ENCODE measurements at places on chromosomes 6 and 20. TPM values are rescaled to one million over a fixed set of nuclear protein-coding genes. Genes with fewer than 3 reads are reported as not detected.
A peak's percentile ranks its signal among the peaks of the same experiment; 100 is the strongest.

- DNase-seq: peak; percentile 29
Observed at GRCh38 chr6:56691814-56692213, 49.1 kb upstream of the DST start.

DNA sequence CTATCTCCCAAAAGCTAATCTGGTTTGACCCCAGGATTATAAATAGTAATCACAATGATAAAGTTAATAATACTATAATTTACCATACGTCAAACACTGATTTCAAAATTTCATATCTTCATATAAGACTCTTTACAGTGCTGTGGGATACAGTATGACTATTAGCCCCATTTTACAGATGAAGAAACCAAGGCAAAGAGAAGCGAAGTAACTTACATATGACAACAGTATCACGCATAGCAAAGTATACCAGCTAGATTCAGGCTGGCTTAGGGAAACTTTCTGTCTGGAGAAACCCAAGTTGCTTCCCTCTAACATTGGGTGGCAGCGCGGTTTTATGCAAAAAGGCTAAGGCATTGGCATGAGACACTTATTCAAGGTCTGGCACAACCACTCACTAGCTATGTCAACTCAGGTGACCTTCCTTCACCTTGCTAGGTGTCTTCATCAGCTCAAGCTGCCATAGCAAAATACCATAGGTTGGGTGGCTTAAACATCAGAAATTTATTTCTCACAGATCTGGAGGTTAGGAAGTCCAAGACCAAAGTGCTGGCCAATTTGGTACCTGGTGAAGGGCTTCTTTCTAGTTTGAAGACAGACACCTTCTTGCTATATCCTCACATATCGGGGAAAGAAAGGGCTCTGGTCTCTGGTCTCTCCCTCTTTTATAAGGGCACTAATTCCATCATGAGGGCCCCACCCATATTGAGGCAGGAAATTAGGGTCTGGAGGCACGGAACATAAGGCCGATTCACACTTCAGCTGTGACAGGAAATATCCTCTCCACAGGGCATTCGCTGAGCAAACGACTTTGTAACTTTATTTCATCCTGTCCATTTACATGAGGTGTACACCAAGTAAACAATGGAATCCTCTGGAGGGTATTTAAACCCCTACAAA lies 22.4 kb upstream of the UTRN start:
- DNase-seq: no peak

GRCh38 chr20:61629602-61630390 lies 377.7 kb downstream of the CDH4 start:
- DNase-seq: no peak

Gene FAM83C
- total RNA-seq: not detected

Gene RBM24
- total RNA-seq: 1.9 TPM

DNA sequence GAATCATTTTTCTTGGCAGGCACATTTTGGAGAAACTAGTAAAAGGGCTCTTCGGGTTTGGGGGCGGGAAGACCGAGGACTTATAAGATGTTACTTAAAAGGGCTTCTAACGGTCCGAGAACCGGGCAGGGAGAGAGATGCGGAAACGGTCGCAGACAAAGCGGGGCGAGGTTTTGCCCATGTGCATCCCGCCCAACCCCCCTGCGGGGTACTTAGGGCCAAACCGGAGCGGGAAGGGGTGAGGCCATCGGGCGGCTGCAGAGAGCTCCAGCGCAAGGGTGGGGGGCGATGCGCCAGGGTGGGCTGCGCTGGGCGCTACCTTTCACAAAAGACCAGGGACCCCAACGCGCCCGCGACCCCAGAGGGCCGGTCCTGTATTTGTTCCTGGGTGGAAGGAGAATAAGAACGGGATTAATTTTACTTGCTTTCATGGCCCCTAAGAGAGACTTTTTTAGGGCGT lies 616 bp downstream of the TUBB start:
- DNase-seq: peak; percentile 43

All from fibroblast of the aortic adventitia (primary cell).